ENCODE measurements at places on chromosomes 6 and 20. TPM values are rescaled to one million over a fixed set of nuclear protein-coding genes. Genes with fewer than 3 reads are reported as not detected.

DNA sequence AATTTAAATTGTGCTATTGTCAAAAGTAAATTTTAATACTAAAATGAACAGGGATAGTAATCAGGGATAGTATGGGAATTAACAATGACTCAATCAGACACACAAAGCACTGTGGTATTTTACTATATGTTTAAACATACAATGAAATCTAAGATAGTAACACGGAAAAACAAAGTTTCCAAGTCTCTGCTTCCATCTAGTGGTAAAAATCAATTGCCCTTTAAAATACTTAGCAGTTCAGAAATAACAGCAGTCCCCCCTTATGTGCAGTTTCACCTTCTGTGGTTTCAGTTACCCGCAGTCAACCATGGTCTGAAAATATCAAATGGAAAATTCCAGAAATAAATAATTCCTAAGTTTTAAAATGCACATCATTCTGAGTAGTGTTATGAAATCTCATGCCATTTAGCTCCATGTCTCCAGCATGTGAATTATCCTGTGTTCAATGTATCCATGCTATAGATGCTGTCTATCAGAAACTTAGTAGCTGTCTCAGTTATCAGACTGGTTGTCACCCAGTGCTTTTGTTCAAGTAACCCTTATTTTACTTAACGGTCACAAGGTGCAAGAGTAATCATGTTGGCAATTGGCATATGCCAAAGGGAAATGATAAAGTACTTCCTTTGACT is 58.5 kb downstream of the AHI1 start:
- no peak for DNase-seq

GRCh38 chr6:23620911-23621401 is 505.1 kb upstream of the NRSN1 start:
- no peak for DNase-seq

- no peak for DNase-seq
Observed at GRCh38 chr20:14049111-14049510, 53.8 kb downstream of the MACROD2 start.

- no peak for DNase-seq
Observed at GRCh38 chr20:48601798-48602197, 226.0 kb downstream of the PREX1 start.

GRCh38 chr6:119966484-119966883 is 616.9 kb upstream of the MAN1A1 start:
- no peak for DNase-seq

DNA sequence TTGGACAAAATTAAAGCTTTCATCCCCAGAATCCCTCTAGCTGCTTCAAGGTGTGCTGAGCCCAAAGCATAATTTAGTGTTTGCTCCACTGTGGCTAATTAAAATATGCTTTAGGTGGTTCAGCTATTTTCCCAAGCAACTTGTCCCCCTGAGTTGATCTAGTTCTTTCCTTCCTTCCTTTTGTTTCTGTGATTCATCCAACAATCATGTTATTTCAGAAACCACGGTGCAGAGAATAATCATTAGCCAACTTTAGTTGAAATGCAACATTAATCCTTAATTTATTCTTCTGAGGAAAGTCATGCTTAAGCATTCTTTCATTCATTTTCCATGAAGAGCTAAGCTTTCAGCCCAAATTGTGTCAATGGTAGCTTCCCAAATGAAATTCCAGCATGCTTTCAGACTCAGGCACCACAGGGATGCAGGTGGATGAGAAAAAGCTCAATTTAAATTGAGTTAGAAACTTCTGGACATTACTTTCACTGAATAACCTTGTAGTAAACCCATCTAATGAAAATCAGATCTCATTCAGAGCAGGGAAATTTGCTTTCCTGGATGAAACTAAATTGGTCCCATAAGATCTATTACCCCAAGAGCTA is 209.0 kb upstream of the NT5E start:
- DNase-seq = no peak

GRCh38 chr20:46967646-46968045 is 73.0 kb downstream of the EYA2 start:
- DNase-seq = no peak

GRCh38 chr20:50282592-50283241 is 92.1 kb downstream of the CEBPB start:
- no peak for DNase-seq

TREML2 gene
- 0.19 TPM for total RNA-seq

ANGPT4 gene
- 1.5 TPM for total RNA-seq

- no peak for DNase-seq
Observed at GRCh38 chr6:167454003-167454402, 129.1 kb downstream of the TTLL2 start.

DNA sequence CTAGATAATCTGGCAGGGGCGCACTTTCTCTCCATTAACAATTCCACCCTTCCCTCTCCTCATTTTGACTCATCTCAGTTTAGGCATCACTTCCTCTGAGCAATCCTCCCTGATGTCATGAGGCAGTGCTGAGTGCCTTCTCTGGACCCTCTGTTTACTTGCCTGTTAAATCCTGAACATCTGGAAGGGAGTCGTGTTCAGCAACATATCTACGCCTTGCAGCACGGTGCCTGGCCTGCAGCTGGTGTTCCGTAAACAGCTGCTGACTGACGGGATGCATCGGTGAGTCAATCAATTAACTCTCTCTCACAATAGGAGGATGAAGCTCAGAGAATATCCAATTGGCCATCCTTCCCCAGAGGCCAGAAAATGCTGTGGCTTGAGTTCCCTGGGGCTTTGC is 613.5 kb downstream of the PTPRT start:
- no peak for DNase-seq

DNA sequence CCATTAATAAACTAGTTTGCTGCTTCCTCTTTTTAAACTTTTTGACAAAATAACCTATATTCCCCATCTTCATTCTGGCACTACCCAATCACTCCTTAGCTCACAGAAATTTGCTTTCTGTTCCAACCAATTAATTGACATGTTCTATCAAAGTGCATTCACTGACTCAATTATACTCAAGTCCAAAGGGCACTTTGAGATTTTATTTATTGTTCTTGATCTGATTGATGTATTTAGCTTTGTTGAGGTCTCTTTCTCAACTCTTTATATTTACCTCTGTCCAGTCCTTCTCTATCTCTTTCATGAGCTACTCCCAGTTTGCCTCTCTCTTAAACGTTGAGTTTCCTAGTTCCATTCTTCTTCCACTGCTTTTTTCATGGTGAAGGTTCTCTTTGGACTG is 104.4 kb upstream of the TENT5A start:
- DNase-seq = no peak

NKAPL gene
- 2.7 TPM for total RNA-seq

- DNase-seq = no peak
Observed at GRCh38 chr6:117206944-117207687, 58.2 kb upstream of the VGLL2 start.

GRCh38 chr6:70903665-70904452 is 53.0 kb downstream of the B3GAT2 start:
- no peak for DNase-seq

ELOVL4 gene
- total RNA-seq = 0.19 TPM

DNA sequence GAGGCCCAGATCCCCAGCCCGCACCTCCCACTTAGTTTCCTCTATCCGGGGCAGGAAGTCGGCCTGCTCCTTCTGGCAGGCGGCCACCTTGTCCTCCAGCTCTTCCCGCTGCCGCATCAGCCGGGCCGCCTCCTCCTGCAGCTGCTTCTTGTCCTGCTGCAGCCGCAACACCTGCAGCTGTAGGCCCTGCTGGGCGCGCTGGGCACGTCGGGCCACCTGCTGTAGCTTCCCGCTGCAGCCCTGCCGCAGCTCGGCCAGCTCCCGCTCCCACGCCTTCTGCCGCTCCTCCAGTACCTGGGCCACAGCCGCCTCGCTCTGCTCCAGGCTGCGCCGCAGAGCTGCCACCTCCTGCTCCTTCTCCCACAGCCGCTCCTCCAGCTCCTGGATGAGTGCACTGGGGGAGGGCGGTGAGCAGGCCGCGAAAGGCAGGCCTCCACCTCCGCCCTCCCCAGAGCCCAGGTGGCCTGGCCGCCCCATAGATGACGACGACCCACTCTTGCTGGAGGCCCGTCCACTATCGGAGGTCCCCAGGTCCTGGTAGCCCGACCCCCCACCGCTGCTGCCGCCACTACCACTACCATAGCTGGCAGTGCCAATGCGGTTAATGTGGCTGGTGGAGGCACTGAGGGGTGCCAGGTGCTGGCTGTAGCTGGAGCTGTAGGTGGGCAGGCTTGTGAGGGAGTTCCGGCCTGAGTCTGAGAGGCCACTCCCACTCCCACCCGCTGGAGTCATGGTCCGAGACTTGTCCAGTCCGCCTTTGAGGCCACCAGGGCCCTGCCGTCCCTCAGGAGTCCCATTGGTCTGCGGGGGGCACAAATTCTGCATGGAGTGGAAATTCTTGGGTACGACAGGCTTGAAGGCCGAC is 6.0 kb upstream of the FASTKD5 start:
- DNase-seq = no peak

COL20A1 gene
- total RNA-seq = not detected

DNA sequence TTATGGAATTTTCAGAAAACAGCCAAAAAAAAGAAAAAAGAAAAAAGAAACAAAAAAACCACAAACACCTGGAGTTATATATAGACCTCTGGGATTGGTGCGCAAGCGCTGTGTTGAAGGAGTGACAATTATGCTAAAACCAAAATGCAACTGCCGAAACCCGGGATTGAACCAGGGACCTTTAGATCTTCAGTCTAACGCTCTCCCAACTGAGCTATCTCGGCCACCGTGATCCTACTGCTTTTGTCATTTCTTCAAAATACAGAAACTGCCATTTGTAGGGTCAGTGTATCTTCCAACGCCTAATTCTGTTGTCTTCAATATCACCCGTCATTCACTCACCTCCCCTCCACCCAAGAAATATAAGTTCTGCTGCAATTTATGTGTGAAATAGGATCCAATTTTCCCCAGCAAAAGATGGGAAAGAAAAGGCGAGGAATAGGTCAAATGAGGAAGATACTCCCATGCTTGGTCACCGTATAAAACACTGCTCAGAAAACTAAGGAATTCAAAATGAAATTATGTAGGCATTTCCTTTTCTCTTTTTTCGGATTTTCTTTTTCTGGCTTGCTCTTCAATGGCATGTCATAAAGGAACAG is 116.0 kb downstream of the TRIM27 start:
- DNase-seq = no peak

- DNase-seq = no peak
Observed at GRCh38 chr6:111803804-111804203, 69.4 kb downstream of the FYN start.

DNA sequence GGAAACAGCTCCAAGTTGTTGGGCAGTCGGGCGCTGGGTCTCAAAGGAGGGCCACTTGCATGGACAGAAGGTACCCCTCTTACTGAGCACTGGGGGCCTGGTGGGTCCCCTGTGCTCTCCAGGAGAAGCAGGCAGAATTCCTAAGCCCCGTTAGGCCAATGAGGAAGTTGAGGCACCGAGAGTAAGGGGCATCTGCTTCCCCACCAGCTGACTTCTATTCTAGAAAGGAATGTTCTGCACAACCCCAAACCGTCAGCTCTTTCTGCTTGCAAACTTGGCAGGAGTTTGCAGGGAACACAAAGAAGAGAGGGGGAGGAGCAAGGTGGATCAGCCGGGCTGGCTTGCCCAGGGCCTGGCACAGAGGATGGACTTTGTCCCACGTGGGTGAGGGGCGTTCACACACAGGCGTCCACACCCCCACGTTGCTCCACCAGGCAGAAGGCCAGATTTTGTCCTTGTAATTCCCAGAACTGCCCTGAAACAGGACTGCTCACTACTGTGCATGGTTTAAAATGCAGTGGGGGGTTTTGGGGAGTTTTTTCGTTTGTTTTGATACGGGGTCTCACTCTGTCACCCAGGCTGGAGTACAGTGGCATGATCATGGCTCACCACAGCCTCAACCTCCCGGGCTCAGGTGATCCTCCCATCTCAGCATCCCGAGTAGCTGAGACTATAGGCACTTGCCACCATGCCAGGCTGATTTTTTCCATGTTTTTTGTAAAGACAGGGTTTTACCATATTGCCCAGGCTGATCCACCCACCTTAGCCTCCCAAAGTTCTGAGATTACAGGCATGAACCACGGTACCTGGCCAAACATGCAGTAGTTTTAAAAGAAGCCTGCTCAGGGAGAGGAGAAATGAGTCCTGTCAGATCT is 93.3 kb downstream of the SNX5 start:
- DNase-seq = peak; percentile 43

SLC16A10 gene
- total RNA-seq = 19.1 TPM

AMD1 gene
- 69.1 TPM for total RNA-seq

- no peak for DNase-seq
Observed at GRCh38 chr6:48068278-48069251, 42.4 kb downstream of the PTCHD4 start.

BHLHE23 gene
- not detected for total RNA-seq

GRCh38 chr6:64580346-64580745 is 944.7 kb downstream of the PHF3 start:
- no peak for DNase-seq

DNA sequence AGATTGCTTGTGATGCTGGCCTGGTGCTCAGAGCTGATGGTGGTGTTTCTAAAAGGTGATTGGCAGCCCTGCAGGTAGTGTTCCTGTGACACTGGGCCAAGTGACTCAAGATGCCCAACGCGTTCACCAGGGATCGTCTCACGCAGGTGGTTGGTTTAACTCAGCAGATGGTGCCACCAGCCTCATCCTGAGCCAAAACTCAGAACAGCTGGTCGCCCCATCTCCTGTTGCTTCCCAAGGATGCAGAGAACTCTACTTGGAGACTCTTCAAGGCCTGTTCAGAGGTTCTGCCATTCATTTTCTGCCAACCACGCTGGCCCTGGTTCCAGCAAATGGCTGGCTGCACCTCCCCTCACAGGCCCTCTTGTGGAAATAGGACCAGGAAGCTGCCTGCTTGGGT is 394.4 kb downstream of the CDH26 start:
- no peak for DNase-seq

- DNase-seq = no peak
Observed at GRCh38 chr20:7146552-7147219, 379.2 kb downstream of the BMP2 start.

- DNase-seq = no peak
Observed at GRCh38 chr6:42349753-42350511, 101.8 kb downstream of the TRERF1 start.

DNA sequence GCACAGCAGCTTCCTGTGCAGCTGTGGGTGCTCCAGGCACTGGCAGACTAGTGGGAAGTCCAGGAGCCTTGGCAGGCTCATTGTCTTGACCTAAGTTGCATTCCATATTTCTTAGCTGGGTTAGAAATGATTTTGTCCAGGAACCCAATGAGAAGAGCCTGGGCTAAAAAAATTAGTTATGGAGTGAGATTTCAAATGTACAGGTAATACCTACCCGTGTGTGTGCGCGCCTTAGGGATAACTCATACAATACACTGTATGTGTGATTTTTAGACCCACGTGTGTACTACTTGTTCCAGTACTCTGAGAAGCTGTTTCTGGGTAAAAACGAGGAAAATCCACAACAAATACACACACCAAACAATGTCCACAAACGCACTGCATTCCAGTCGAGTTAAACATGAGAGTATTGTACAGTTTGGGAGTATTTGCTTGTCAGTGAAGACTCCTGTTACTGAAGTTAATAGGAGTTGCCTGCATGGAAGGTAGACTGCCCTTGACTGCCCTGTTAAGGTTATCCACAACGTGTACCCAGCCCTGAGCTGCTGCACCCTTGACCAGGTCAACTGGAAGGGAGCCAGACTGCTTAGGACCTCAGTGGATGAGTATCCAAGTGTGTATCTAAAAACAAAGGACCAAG is 1.4 kb downstream of the PAQR8 start:
- DNase-seq = no peak

All from omental fat pad (tissue), 4 donors.